Activated T-cell treated with anti-CD3 and anti-CD28 coated beads for 24 hours (primary cell): ENCODE measurements at places on chromosomes 2 and 18.

DNA sequence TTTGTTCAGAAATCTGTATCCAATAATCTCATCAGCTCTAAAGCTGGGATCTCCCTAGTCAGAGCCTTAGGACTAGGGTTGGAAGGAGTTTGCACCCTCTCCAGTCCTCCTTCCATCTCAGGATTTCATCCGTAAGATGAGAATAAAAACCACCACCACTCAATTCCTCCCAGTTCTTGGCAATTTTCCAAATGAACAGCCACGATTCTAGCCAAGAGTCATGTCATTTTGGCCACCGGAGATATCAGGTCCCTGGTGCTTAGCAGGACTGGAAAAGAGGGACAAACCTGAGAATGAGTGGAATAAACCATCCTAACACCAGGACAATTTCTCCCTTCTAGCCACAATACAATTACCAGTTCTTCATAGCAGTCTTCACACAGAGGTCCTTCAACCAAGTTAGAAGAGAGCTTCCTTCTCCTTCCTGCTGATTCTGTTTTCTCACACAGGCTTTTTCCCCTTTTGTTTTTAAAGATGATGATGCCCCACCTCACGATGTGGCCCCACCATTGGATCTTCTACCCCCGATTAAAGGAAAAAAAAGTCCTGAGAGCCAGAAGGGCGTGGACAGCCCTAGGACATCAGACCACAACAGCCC lies 36.2 kb downstream of the KIAA2012 start:
- no peak for DNase-seq

DNA sequence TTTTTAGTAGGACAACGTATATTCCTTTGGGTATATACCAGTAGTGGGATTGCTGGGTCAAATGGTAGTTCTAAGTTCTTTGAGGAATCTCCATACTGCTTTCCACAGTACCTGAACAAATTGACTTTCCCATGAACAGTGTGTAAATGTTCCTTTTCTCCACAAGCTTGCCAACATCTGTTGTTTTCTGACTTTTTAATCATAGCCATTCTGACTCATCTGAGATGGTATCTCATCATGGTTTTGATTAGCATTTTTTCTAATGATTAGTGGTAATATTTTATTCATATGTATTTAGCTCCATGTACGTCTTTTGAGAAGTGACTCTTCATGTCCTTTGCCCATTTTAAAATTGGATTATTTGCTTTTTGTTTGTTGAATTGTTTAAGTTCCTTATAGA lies 58.4 kb upstream of the CERS6 start:
- no peak for DNase-seq

GRCh38 chr2:108587621-108588020 lies 53.4 kb downstream of the LIMS1 start:
- DNase-seq, result no peak

GRCh38 chr18:79504034-79504433 lies 108.3 kb downstream of the NFATC1 start:
- DNase-seq, result no peak

DNA sequence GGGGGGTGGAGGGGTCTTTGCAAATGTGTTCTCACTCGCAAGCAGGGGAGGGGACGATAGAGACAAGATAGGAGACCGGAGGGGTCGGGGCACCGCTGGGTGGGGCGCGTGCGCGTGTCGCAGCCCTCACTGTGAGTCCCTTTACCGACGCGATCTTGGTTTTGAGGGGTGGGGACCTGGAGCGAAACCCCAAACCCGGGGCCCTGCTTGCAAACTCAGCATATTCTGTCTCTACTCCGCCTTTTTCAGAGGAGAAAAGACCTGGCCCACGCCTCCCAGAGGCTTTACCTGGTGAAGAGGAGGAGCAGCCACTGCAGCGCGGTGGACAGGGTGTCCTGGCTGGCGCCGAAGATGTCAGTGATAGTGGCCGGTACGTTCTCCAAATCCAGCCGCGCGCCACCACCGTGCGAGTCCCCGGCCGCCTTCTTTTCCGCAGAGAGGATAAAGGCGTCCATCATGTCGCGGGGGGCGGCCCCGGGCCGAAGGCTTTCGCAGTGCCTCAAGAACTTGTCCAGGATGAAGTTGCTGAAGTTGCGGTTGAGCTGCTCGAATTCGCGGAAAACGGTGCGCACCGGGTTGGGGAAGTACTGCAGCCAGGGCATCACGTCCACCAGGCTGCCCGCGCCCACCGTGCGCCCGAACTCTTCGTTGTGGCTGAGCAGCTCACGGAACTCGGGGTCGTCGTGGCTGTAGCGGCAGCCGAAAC lies 1.7 kb downstream of the CYP1B1 start:
- DNase-seq, result no peak

- DNase-seq, result no peak
These were observed 4.0 kb downstream of the MYO5B start for GRCh38 chr18:50190926-50191325.

DNA sequence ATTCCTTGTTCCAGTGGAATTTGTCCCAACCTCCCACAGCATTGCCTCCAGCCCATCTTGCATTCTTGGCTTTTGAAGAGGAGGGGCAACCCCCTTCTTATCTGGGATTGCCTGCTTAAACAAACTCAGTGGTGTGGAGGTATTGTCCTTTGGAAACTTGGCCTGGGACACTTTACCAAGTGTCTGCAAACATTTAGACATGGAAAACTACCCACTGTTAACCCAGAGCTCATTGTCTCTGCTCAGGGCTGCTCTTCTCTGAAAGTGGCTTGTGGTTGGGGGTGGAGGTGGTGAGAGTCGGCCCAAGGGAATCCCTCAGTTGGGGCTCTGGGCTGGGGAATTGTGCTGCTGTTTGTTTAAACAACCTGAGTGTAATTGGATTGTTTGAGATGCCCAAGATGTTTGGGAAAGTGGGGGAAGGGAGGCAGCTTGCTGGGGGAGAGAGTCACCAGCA lies 178.3 kb upstream of the GATA6 start:
- DNase-seq, result no peak

GRCh38 chr2:109613081-109613921 lies 465 bp downstream of the SEPTIN10 start:
- DNase-seq, result no peak

DNA sequence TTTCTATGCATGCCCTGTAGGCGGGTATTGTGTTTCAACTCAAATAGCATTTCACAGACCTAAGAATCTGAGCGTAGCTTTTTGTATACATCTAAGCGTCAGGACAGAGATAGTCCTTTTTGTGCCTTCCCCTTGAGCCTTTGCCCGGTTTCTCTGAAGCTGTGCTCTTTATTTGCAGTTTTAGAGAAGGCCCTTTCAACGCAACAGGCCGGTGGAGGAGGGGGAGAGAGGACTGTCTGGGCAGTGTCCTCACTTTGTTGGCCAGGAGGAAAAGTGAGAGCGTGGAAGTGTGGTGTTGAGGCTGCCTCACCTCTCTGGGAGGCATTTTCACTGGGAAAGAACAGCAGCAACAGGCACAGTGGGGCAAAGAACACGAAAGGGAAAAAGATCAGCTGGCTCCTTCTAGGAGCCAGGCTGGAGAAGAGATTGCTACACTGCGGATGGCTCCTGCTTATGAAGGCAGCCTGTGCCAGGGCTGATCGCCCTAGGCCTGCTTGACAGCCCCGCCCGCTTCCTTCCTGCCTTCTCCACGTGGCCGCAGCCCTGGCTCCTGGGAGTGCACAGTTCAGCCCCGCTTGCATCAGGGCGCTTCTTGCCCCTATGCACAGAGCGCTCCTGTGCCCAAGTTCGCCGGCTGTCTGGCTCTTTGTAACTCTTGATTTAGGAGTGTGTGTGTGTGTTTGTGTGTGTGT lies 195.6 kb upstream of the POU3F3 start:
- DNase-seq, result no peak

- no peak for DNase-seq
These were observed 18.0 kb downstream of the NTSR2 start for GRCh38 chr2:11651856-11652548.
